ENCODE measurements at places on chromosomes 6 and 20. TPM values are rescaled to one million over a fixed set of nuclear protein-coding genes. Genes with fewer than 3 reads are reported as not detected.

- no peaks in the 10 kb centered on the region for H3K4me1 ChIP-seq
- no peak overlapping the region for H3K27ac ChIP-seq
- no peak overlapping the region for H3K4me3 ChIP-seq
- H3K27me3 ChIP-seq = no peaks in the 10 kb centered on the region
- H3K36me3 ChIP-seq = no peaks in the 10 kb centered on the region
These were observed 252.4 kb downstream of the HDGFL1 start for GRCh38 chr6:22821664-22822320.

DNA sequence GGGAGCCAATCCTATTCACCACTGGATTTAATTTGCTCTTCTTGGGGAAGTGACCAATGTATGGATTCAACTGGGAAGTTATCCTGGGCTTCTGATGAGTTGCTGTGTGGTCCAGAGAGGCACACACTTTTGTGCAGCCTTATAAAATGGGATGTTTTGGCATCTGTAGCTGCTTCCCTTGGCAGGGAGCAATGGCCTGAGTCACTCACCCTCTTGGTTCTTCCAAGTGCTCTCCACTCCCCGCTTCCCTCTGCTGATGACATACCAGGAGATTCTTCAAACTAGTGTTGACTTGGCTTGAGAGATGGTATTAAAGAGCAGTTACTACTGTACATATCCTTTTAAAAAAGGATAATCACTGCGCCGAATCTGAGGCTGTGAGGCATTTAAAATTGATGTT, 105.8 kb downstream of the JARID2 start:
- H3K4me1 ChIP-seq = peaks cover 71% of the 10 kb centered on the region
- H3K36me3 ChIP-seq = no peaks in the 10 kb centered on the region
- no peaks in the 10 kb centered on the region for H3K27me3 ChIP-seq
- DNase-seq = no peak
- no peak overlapping the region for H3K27ac ChIP-seq

GRCh38 chr6:73985891-73986290, 289.9 kb downstream of the CD109 start:
- no peaks in the 10 kb centered on the region for H3K36me3 ChIP-seq
- H3K4me3 ChIP-seq = no peak overlapping the region
- no peaks in the 10 kb centered on the region for H3K4me1 ChIP-seq
- H3K27me3 ChIP-seq = no peaks in the 10 kb centered on the region
- DNase-seq = no peak
- no peak overlapping the region for H3K27ac ChIP-seq

DNA sequence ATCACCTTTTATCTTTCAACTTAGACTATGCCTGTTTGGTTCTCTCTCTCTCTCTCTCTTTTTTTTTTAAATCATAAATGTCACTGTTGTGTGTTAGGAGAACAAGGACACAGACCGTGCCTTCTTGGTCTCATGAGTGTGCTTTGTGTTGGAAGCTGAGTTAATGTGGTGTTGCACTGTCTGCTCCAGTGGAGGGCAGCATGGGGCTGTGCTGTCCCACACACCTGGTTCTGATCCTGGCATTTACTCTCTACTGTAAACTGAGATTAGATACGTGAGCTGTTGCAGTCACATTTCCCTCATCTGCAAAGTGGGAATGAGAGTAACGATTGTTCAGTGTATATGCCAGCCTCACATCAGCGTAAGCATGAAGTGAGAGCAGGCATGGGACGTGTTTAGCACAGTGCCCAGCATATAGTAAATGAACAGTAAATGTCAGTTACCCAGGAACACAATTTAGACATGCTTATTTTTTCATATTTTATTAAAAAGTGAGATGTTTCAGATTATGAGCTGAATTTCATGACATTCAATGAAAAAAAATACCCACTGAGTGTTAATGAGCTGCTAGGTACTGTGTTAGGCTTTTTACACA, 161.1 kb downstream of the FARS2 start:
- H3K4me1 ChIP-seq = no peaks in the 10 kb centered on the region
- H3K36me3 ChIP-seq = no peaks in the 10 kb centered on the region
- no peak overlapping the region for H3K4me3 ChIP-seq
- no peak overlapping the region for H3K27ac ChIP-seq
- DNase-seq = no peak

DNA sequence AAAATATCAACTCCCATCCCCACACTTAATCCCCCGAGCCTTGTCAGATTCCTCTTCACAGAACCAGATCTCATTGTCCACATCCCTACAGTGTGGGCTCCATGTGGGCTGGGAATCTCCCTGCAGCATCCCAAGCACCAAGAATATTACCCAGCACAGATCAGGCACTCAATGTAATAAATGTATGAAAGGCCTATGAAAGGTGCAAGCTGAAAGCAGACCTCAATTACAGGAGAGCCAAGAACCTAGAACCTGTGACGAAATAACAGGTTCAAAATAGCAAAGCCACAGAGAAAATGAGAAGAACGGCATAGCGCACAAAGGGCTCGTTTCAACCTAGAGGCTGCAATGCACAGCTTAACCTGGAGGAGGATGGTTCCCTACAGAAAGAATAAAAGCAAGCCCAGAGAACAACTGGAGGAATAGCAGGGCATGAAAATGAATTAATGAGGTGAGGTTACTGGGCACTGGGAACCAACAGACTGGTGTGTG, 3.1 kb downstream of the SLC23A2 start:
- H3K4me1 ChIP-seq = peaks cover 49% of the 10 kb centered on the region
- H3K4me3 ChIP-seq = no peak overlapping the region
- H3K36me3 ChIP-seq = no peaks in the 10 kb centered on the region
- no peak overlapping the region for H3K27ac ChIP-seq
- peak; percentile 16 for DNase-seq

DNA sequence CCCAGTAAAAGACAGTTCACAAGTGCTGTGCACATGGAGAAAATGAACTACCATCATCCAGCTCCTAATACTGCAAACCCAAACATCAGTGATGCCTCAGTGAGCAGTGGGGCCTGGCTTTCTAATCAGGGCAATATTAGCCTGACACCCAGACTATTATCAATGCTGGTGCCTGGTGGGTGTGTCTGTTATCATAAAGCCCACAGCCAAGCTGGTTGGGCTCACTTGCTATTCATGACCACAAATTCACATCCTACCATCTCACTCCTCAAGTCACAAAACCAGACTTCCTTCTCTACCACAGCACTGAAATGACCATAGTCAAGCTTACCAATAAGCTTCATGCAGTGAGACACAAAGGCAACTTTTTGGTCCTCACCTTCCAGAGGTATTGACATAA, 180.8 kb upstream of the PLN start:
- no peaks in the 10 kb centered on the region for H3K4me1 ChIP-seq
- no peak overlapping the region for H3K4me3 ChIP-seq
- H3K27ac ChIP-seq = no peak overlapping the region

DNA sequence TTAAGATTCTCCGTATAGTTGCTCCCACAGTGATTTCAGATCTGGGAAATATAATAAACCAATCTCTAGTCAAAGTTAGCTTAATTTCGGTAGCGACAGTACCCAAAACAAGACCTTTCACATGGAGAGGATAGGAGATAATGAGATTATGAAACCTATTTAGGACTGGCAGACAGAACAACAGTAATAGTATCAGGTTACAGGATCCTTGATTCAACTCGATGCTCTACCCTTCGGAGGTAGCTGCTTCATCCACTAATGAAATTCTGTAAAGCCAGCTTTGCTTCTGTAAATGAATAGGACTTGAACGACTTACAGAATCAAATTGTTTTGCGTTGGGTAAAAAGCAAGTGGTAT, 534 bp upstream of the AKIRIN2 start:
- no peaks in the 10 kb centered on the region for H3K36me3 ChIP-seq
- peak overlapping the region; percentile 99 for H3K27ac ChIP-seq
- peaks cover 50% of the 10 kb centered on the region for H3K4me1 ChIP-seq
- peak overlapping the region; percentile 61 for H3K4me3 ChIP-seq
- H3K27me3 ChIP-seq = no peaks in the 10 kb centered on the region

The GABRR2 gene
- polyA plus RNA-seq = 0.32 TPM

DNA sequence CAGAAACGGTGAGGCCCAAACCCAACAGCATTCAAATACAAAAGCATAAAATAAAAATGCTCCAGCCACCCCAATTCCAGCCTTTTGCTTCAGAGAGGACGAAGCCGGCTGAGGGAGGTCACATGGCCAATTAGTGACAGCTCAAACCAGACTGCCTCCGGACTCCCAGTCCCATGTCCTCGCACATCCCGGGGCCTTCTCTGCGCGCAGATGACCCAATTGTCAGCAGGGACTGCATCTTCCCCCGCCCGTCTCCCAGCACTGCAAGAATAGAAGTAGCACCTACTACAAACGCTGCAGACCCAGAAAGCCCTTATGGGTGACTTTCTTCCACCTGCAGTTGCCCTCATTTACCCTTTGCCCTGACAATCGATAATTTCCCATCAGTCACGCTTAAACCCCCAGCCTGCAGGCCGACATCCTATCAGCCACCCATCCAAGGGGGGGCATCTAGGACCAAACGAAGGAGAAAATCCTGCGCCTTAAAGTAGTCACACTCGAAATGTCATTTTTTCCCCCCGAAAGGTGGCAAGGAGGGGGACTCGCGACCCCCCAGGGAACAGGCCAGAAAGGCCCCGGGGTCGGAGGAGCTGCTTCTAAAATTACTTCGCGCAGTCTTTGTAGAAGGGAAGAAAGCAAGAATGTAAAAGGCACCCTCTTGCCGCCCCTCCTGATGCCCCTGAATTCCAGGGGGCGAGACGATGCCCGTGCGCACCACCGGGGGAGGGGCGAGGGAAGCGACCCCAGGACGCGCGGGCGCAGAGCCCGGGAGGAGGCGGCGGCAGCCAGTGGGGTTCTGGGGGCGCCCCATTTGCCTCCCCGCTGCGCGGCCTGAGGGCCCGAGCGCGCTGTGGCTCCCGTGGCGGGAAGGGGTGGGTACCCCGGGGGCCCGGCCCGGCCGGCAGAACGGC, 792 bp downstream of the SLC23A2 start:
- no peaks in the 10 kb centered on the region for H3K36me3 ChIP-seq
- peak; percentile 89 for DNase-seq
- H3K4me3 ChIP-seq = peak overlapping the region; percentile 87
- H3K4me1 ChIP-seq = peaks cover 35% of the 10 kb centered on the region

The PSORS1C2 gene
- polyA plus RNA-seq = not detected

GRCh38 chr6:13260831-13261230, 67.5 kb downstream of the TBC1D7 start:
- peaks cover 54% of the 10 kb centered on the region for H3K4me1 ChIP-seq
- no peaks in the 10 kb centered on the region for H3K36me3 ChIP-seq
- peak overlapping the region; percentile 52 for H3K4me3 ChIP-seq
- H3K27me3 ChIP-seq = no peaks in the 10 kb centered on the region
- peak overlapping the region; percentile 71 for H3K27ac ChIP-seq

- no peak overlapping the region for H3K4me3 ChIP-seq
- H3K27me3 ChIP-seq = no peaks in the 10 kb centered on the region
- DNase-seq = no peak
These were observed 114.2 kb upstream of the PHACTR1 start for GRCh38 chr6:12602342-12602741.

- peaks cover 12% of the 10 kb centered on the region for H3K27me3 ChIP-seq
- peaks cover 20% of the 10 kb centered on the region for H3K36me3 ChIP-seq
- H3K4me1 ChIP-seq = peaks cover 42% of the 10 kb centered on the region
- DNase-seq = no peak
These were observed 1.0 kb upstream of the YTHDF1 start for GRCh38 chr20:63216849-63217471.

DNA sequence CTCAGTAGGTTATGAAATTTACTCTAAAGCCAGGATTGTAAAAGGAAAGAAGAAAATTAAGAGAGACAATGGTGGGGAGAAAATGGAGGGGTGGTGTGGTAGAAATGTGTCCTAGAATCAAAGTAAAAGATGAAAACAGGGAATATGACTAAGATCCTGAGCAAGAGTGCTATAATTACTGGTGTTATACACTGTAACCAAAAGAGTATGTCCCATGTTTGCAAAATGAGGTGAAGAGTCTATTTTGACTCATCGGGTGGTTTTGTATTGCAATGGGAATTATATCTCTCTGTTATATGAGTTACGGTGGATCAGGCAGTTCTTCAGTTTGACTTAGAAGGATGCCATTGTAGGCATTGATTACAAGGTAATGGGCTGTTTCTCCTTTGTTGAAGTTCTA, 8.5 kb downstream of the L3MBTL3 start:
- peak overlapping the region; percentile 58 for H3K27ac ChIP-seq
- H3K4me1 ChIP-seq = peaks cover 32% of the 10 kb centered on the region
- DNase-seq = no peak
- no peak overlapping the region for H3K4me3 ChIP-seq

GRCh38 chr6:119156757-119157505, 78.5 kb upstream of the FAM184A start:
- no peaks in the 10 kb centered on the region for H3K27me3 ChIP-seq
- no peak overlapping the region for H3K4me3 ChIP-seq
- no peaks in the 10 kb centered on the region for H3K36me3 ChIP-seq
- no peak for DNase-seq
- no peak overlapping the region for H3K27ac ChIP-seq
- H3K4me1 ChIP-seq = no peaks in the 10 kb centered on the region

DNA sequence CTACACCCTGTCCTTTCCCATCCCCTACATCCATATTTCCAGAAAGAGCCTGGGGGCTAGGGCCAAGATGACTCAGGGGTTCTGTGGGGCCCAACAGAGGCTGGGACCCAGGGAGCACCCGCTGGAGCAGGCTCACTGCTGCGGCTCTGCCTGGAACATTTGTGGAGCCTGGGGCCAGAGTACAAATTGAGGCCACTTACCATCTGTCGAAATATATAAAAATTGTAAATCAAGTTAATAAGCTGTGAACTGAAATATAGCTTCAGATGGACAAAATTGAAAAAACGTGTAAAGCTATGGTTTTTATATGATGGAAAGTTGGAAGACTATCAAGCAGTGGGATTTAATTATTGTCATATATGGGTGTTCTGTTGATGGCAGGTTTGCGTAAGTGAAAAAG, 82.9 kb upstream of the ATXN1 start:
- H3K4me3 ChIP-seq = no peak overlapping the region
- H3K4me1 ChIP-seq = no peaks in the 10 kb centered on the region
- H3K27me3 ChIP-seq = no peaks in the 10 kb centered on the region
- H3K36me3 ChIP-seq = no peaks in the 10 kb centered on the region
- no peak overlapping the region for H3K27ac ChIP-seq

GRCh38 chr20:289693-290083, 862 bp downstream of the C20orf96 start:
- no peak for DNase-seq
- H3K4me1 ChIP-seq = peaks cover 13% of the 10 kb centered on the region
- H3K27ac ChIP-seq = peak overlapping the region; percentile 83
- no peaks in the 10 kb centered on the region for H3K27me3 ChIP-seq
- H3K4me3 ChIP-seq = peak overlapping the region; percentile 57
- H3K36me3 ChIP-seq = no peaks in the 10 kb centered on the region

DNA sequence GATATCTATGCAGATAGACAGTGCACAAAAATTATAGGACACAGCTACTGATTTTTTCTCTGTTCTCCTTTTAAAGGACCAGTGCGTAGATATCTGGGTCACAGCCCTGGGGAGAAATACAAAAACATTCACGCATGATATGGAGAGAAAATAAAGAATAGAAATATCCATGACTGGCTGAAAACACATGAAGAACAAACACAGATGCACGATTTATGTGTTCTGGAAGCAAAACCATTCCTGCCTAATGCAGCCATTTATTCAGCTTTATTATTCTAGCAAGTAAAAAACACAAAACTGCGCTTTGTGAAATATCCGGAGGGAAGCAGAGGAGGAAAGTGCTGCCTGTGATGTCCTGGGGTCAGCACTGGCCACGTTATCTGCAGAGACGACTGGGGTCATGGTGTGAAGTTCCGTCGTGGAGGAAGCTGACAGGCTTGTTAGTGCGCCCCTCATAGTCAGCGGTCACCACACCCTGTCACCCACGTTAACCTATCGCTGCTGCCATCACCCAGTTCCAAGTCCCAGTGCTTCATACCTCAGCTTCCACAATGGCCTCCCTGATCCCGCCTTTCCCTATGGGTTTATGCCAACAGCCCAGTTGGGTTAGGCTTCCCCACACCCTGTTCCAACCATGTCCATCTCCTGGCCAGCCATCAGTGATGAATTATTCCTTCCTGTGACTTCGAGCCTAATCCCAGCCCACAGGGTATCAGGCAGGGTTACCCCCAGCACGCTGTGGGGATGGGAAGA, 86.6 kb upstream of the RPS6KA2 start:
- no peaks in the 10 kb centered on the region for H3K36me3 ChIP-seq
- H3K27ac ChIP-seq = peak overlapping the region; percentile 3
- no peak for DNase-seq
- no peaks in the 10 kb centered on the region for H3K27me3 ChIP-seq

All from spleen (tissue), 13 donors.